Diencephalon (tissue), 1 donor: ENCODE measurements at places on chromosomes 7 and 10. TPM values are rescaled to one million over a fixed set of nuclear protein-coding genes. Genes with fewer than 3 reads are reported as not detected.

The CCDC146 gene
- 19.1 TPM for total RNA-seq

The GNG11 gene
- total RNA-seq = 6.5 TPM

The SLC29A4 gene
- 18.7 TPM for total RNA-seq

The TMEM236 gene
- 0.23 TPM for total RNA-seq
